ENCODE measurements at places on chromosomes 2 and 18. TPM values are rescaled to one million over a fixed set of nuclear protein-coding genes. Genes with fewer than 3 reads are reported as not detected.

DNA sequence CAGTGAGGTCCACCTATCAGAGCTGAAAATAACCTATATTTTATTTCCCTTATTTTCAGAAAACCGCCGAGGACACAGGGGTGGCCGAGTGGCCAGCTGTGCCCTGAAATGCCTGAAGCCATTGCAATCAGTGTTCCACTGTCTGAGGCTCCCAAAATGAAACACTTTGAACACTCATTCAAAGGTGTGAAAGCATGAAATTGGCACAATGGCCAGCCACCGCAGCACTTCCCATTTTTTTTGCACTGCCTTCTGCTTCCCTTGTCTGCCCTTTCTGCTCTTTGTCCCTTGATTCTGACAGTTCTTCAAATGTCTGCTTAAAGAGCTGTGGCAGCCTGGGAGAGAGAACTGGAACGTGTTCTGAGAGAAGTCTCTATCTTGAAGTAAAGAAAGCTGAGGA lies 1127.5 kb upstream of the CELF4 start:
- DNase-seq: no peak

DNA sequence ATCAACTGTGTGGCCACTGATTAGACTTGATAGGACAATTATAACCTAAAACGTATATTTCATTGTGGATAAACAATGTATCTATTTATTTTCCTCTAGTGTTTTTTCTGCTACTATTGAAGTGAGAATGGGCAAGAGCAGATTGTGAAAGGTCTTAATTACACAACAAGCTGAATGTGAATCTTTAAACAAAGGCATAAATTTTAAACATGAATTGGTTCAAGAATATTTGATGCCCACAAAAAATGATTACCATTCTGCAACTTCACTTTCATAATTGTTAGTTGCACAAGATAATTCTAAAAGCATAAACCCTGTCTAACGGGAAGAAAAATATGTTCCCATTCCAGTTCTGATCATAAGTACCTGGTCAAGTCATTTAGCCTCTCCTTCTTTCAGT lies 285.6 kb downstream of the GULP1 start:
- no peak for DNase-seq

GRCh38 chr2:224173210-224173609 lies 134.1 kb upstream of the SERPINE2 start:
- no peak for DNase-seq

DNA sequence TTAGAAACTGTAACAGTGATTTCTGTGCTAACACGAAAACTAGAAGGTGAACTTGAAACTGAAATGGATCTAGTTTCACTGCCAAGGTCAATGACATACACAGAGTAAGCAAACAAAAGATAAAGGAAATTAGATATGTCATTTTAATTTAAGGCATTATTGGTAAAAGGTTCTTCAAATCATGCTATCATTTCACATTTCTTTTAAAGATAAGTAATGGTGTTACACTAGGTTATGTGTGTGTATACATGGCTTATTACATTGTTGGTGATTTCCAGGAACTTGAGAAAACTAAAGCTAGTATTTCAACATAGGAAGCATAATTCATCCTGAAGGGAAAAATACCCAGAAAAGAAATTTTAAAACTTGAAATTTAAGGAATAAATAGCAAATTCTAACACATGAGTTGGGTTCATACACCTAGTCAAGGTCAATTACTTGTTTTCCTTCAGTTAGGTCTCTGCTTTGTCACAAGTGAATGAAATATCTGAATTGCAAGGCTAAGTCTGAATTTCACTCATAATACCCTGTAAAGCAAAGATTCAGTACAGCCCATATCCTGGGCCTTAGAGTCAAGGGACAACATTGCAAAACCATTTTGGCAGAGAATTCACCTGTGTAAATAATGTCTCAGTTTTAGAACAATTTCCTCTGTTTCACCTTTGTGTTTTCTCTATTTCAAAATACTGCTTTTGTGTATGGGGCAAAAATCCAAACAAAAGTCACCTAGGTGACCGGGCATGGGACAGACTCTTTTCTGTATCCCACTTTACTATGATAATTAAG lies 141.6 kb downstream of the SRBD1 start:
- no peak for DNase-seq

- DNase-seq: no peak
Observed at GRCh38 chr18:6088432-6088831, 193.1 kb upstream of the TMEM200C start.

DNA sequence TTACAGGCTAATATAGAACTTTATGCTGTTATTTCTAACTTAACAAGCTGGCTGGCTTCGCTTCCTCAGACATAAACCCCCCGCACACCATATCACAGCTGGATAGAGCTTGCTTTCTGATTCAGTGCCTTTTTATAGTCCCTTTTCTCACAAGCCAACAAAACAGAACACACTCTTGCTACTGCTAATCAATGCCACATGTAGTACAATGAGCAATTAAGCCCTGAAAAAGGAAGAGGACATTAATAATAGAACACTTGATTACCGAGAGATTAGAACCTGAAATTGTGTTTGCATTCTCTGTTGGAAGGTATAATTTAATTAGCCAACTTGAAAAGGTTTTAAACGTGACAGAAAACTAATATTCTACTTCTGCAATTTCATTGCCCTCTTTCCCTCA lies 267.7 kb upstream of the CYRIA start:
- no peak for DNase-seq

DNA sequence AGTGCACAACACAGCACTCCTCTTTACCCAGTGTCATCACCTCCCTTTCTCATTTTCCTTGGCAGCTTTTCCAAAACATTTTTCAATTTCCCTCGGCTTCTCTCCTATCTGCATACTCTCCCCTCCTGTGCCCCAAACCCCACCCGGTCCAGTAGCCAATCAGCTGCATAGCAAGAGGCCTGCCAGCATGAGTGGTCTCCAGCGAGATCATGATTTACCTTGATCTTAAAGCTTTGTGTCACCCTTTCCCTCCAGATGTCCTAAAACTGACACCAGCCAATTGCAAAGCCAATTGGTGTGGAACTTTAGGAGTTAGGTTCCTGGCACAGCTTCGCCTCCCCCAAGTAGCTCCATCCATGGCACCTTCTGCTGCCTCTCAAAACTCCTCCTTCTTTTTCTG lies 45.2 kb upstream of the SH3RF3 start:
- no peak for DNase-seq

- DNase-seq: no peak
Observed at GRCh38 chr2:191721331-191721730, 43.4 kb downstream of the NABP1 start.

The ABCB11 gene
- total RNA-seq: 0.18 TPM

The C1GALT1C1L gene
- 0.38 TPM for total RNA-seq

The NTSR2 gene
- total RNA-seq: not detected

The SNED1 gene
- total RNA-seq: 7.1 TPM

The ELOA2 gene
- total RNA-seq: not detected

The IL36A gene
- total RNA-seq: not detected

The NDC80 gene
- total RNA-seq: 13.4 TPM
